ENCODE measurements at places on chromosomes 6 and 20.

GRCh38 chr6:37705239-37706051 lies 7.8 kb upstream of the MDGA1 start:
- DNase-seq = peak; percentile 88

DNA sequence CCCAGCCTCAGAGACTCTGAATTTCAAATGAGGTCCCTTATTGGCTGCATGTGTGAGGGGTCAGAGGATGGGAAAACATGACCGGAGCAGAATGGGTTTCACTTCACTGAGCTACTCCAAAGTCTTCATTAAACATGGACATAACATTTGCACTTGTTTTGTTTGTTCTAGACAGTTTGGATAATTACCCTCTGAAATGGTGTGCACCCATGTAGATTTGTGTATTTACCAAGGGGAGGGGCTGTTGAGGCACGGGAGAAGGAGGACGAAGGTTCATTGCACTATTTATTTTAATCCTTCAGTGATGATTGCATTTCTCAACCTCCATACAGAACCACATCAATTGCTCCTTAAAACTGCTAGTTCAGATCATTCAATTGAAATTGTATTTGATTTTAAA lies 364.2 kb downstream of the TFAP2B start:
- DNase-seq = no peak

GRCh38 chr6:31794866-31795615 lies 511 bp downstream of the VARS1 start:
- DNase-seq = no peak

GRCh38 chr6:162541019-162541601 lies 186.5 kb downstream of the PRKN start:
- no peak for DNase-seq

DNA sequence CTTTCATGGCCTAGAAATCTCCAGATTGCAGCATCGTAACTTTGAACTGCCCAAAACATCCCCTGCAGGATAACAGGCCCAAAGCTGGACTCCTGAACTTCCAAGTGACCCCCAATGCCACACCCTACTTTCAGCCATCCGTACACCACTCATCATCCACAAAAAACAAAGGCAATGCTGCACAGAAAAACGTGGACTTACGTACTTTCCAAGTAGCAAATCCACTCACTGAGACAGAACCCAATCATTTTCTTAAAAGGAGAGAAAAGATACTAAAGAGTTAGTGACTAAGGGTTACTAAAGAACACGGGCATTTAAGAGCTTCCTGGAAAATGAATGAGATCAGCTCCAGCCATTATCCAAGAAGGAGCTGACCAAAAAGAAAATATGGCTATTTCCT lies 211.0 kb downstream of the WDR27 start:
- DNase-seq = peak; percentile 40

- DNase-seq = no peak
These were observed 57.5 kb downstream of the IRF4 start for GRCh38 chr6:449057-449430.

GRCh38 chr20:41696428-41696827 lies 78.3 kb upstream of the CHD6 start:
- no peak for DNase-seq

DNA sequence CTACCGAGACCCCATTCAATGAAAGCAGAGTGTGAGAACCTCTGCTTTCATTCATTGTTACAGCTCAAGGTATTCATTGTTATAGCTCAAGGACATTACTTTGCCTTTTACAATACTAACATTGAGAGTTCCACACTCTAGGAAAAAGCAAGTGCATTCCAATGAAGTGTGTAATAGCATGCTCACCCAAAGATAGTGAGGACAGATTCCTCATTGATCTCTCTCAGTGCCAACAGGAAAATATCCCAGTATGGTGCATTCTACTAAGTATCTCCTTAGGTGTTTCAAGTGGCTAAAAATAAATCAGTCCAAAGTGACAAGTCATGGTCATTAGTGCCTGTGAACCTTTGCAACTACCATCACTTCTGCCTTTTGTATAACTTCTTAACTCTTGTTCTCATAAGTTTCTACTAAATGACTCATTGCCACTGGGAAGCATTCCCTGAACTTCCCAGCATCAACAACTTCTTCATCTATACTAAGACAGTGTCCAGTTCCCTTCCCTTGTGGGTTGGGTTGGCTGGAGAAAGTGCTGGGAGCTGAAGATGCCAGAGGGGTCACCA lies 140.7 kb upstream of the STXBP5 start:
- peak; percentile 87 for DNase-seq

DNA sequence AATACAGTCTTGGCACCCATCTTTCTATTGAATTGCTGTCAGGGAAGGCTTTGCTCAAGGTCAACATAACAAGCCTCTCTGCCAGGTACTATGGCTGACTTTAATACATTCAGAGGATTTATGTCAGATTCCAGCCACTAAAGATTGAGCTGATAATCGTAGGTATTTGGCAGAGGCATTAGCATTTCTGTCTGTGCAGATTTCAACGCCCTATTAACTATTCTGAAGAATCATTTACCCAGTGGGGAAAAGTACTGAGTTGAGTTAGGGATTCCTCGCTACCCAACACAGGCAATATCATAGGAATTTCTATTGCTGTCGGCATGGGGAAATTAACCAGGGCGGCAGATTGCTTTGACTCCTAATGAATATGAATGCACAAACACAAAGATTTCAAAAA lies 233.7 kb upstream of the SPTLC3 start:
- DNase-seq = no peak

GRCh38 chr6:83117802-83118201 lies 50.3 kb downstream of the DOP1A start:
- no peak for DNase-seq

DNA sequence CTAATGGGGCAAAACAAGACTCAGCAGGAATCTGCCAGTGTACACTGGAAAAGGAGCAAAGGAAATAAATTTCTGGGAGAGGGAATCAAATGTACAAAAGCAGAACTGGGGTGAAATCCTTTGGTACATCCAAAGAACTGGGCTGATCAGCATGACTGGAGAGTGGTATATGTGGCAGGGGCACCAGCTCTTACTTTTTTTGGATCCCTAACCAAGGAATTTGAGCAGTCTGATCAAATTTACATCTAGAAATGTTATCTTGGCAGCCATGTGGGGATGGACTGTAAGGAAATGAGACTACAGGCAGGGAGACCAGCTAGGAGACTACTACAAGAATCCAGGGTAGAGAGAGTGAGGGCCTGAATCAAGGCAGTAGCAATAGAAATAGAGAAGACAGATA lies 1.2 kb upstream of the ZSCAN31 start:
- no peak for DNase-seq

GRCh38 chr6:155125906-155126305 lies 130.8 kb downstream of the TIAM2 start:
- peak; percentile 76 for DNase-seq

DNA sequence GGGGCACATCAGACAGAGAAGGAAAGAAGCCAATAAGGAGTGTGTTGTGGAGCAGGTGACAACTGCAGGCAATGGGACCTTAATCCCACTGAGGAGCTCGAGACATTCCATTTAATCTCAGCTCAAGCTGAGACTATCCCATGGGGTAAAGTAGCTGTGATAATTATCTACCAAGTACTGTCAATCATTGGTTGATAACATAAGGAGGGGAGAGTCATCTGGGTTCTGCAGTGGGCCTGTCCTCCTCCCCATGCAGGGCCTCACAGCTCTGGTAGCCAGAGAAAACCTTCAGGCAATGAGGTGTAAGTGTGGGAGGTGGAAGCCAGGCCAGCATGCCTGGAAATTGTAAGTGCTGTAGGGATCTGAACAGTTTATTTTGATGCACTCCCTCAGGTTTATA lies 375.0 kb upstream of the ARID1B start:
- no peak for DNase-seq

DNA sequence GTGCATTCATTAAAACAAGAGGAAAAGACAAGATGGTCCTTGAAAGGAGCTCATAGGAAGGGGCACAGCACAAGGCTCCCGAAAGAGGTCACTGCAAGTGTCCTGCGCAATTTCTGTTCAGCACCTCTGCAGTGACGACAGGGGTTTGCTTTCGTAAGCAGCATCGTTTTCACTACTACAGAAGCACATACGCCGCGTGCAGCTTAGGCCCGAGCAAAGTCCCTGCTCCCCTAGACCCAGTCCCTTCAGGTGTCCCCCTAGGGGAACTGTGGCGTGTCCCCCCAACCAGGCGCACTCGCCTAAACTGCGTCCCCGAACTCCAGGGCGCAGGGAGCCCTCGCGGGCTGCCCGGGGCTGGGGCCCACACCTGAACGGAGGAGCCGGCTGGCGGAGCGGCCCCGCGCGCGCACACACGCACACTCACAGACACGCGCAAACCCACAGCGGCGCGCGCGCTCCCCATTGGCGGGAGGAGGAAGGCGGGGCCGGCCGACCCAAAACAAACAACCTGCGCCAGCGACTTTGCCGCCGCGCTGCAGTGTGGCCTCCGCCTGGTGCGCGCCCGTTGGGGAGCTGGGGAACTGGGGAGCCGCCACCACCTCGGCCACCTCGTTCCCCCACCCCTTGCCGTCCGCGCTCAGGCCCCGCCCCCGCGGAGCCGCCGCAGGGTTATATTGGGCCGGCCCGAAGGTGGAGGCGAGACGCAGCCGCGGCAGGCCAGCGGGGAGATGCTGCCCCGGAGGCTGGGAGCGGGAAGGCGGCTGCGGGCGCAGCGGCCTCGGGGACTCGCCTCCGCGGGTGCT lies at the start of gene FOXQ1:
FOXQ1 (plus strand) TSS at position 699 of the 803 bp plus-strand sequence. CDS start 607 bp downstream, outside the sequence.
- DNase-seq = peak; percentile 26

DNA sequence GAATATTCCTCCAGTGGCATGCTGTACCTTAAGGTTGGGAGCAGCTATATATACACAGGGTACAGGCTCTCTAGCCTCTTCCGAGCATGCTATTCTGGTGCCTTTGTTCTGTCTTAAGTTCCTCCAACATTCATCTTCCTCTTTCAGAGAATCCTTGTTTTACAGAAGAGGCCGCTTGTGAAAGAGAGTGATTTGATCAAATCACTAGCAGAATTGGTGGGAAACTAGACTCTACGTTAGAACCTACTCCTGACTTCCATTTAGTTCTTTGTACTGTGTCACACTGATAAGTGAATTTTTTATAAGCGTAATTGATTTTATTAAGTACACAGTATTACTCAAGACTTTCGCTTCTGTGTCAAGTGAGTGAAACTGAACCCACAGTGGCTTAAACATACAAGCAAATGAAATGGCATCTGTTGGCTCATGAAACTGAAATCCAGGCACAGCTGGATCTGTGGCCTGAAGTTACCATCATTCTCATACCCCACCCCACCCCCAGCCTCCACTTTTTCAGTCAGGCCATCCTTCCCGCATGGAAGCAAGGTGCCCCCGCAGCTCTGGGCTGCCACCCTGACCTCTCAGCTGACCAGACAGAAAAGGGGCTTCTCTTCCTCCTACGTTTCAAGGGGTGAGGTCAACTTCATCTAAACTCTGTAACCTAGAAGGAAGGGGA lies 102.3 kb downstream of the RPP40 start:
- DNase-seq = no peak

- DNase-seq = no peak
These were observed 12.0 kb downstream of the DLGAP4 start for GRCh38 chr20:36318166-36318565.

DNA sequence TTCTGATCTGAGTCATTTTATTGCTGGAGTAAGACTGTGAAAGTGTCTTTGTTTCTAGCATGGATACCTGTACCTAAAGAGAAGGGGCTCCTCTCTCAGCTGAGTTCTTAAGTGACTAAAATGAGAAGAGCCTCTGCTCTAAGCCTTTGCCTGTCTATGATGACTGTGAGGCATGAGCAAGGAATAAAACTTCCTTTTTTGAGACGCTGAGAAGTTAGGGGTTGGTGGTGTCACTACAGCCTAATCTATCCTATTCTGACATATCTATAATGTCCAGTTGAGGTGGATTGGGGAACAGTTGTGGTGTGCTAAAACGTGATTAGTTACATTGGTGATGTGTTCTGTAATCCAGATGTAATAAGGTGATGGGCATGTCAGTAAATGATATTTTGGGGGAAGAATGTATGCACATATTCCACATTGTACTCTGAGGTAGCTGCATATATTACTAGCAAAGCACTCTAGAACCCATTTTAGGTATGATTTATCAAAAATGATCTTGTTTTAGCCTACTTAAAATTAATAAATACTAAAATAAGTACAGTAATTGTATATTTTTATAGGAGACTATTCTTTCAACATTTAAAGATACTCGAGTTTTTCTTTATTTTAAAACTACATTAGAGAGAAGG lies 18.1 kb downstream of the ADGRB3 start:
- no peak for DNase-seq

GRCh38 chr6:16803294-16804200 lies 42.3 kb upstream of the ATXN1 start:
- peak; percentile 87 for DNase-seq

DNA sequence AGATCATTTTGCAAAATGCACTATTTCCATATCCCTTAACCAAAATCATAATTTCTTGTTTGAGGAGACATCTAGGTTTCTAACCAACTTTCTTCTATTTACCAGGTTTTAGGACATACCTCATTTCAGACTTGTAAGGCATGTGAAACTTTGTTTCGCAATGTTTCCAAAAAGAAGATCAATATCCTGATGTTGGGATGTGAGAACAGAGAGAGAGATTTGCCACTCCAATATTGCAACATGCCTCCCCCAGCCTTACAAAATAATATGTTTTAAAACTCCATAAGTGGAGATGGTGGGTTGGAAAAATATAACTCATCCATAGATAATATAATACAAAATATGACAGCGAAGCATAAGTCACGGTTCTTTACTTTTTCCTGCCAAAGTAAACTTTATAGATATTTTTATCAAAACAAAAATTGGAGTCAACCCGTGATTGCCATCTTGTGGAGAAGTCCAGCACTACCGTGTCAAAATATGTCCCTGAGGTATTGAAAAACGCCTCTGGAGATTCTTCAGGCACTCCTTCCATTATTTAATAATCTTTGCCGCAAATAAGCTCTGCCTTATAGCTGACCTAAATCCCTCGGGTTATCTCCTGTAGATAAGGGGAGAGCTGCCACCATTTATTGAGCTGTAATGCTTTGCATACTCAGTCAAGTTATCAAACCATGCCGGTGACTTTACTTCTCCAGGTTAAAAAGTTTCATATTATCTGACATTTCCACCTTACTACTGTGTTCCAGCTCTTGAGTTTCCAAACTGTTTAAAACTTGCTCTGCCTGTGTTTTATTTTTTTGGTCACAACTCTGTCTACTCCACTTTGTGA lies 534.2 kb downstream of the HACE1 start:
- peak; percentile 44 for DNase-seq

DNA sequence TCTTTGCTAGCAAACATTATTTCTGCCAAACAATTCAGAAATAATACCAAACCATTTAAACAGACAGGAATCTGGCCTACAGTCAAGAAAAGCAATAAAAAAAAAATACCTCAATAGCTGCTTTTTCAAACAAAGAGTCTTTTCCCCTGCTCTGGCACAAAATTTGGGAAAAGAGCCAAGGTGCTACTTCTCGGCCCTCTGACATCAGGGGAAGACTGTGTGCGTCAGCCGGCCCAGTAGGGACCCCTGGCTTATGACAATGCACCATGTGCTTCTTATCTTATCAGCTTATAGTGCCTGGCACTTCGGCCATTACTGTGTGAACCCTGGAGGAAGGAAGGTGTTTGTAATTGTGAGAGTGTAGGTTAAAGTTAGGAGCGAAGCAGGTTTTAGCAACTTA lies 89.4 kb downstream of the PDE10A start:
- DNase-seq = peak; percentile 66

DNA sequence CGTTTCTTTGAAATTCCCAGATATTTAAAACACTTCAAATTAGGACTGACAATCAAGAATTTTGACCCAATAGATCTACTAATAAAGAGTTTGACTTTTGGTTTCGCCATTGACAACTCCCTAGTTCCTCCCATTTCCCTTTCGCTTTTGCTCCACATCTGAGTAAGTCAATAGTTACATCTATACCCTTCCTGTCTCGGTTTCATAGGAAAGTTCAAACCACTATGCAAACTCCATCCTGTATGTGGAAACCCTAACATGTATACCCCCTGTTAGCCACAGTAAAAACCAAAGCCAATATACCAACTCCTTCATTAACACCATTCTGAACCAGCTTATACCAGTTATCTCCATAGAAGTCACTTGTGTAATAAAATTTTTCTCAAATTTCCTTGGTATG lies 311.1 kb downstream of the MMUT start:
- DNase-seq = no peak
